ENCODE measurements at places on chromosomes 1 and 21.

GRCh38 chr1:226656201-226656600 is 82.9 kb downstream of the ITPKB start:
- no peak for DNase-seq

DNA sequence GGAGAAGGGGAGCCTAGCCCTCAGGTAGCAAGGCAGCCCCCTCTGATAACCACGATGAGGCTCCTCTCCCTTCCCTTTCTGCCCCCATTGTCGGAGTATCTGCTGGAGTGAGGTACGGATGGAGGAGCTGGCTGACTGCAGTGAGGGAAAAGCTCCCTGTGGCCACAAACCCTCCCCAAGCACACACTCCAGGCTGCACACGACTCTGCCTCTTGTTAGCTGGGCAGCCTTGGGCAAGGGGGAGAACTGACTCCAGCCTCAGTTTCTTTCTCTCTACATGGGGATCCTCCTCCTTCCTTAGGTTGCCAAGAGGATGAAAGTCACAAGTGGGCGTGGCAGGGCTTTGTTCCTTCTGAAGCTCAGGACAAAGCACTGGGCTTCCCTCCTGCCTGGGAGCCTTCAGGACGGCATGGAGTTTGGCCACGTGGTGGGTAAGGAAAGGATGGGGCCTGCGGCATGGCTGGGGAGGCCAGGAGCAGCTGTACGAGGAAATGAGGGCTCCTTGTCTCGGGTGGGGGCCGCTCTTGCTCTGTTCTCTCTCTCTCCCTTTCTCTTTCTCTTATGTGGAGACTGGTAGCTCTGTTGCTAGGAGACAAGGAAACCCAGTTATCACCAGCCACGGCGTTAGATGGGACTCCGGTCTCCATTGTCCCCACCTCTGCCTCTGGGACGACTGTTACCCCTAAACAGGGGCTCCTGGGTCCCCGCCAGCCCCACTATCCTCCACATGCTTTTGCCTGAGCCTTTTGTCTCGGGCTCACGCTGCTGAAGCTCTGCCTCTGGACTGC is 39.7 kb downstream of the LRP8 start:
- peak; percentile 86 for DNase-seq

DNA sequence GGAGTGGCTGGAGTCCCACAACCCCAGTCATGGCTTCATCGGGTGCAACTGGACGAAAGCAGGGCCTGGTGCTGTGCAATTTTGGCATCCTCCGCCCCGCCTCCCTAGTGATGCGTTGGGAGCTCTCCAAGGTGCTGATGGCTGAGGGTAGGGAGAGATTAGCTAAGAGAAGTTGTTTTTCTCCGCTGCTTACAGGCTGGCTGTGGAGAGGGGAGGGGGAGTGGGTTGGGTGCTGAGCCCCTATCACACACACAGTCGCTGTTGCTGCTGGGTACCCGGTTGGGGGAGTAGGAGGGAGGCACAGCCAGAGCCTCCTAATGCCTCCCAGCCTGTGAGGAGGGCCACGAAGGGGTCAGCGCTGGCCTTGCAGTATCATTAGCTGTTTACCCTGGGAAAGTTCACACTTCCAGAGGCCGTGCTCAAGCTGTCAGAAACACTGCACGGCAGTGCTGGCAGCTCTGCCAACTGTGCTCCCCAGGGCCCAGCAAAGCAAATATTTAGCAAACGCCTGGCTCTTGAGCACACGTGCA is 110.0 kb downstream of the GRIK3 start:
- DNase-seq = peak; percentile 85

GRCh38 chr1:22739648-22740385 is 29.2 kb downstream of the EPHB2 start:
- no peak for DNase-seq

DNA sequence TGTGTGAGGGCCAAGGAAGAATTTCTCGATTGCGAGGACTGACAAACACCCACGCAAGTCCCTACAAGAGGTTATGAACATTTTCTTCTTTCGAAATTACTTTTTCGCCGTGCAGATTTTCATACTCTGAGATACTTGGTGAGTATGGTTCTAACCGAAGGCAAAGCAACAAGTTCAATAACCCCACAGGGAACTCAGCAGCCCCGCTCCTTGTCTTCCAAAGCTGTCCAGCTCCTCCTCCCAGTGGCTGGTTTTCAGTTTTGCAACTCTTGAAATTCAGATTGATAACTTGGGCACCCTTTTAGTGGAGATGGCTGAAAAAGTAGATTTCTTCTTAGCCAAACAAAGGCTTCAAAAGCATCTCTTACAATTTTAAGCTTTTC is 154.4 kb downstream of the SETD4 start:
- no peak for DNase-seq

GRCh38 chr21:19171585-19171984 is 768.0 kb upstream of the TMPRSS15 start:
- DNase-seq = no peak

- DNase-seq = peak; percentile 67
Measured at GRCh38 chr1:234114648-234115307, 210.3 kb downstream of the SLC35F3 start.

DNA sequence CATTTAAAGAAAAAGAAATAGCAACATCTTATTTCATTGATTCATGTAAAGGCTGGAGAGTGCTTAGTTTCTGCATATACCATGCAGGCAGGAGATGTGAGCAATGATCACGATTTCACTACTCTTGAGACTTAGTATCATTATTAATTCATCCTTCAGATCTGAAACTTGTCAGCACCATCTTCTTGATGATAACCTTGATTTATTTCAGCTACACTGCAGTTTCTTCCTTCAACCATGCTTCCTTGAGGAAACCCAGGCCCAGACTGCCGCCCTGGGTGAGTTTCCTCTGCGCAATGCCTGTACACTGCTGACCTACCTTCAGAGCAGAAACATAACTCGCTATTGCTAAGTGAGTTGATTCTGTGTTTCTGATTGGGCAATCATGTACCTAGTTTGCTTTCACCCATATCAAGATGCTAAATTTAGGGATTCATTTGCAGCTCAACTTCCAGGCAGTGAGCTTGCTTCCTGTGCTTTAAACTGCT is 13.5 kb upstream of the BCL10 start:
- DNase-seq = no peak

DNA sequence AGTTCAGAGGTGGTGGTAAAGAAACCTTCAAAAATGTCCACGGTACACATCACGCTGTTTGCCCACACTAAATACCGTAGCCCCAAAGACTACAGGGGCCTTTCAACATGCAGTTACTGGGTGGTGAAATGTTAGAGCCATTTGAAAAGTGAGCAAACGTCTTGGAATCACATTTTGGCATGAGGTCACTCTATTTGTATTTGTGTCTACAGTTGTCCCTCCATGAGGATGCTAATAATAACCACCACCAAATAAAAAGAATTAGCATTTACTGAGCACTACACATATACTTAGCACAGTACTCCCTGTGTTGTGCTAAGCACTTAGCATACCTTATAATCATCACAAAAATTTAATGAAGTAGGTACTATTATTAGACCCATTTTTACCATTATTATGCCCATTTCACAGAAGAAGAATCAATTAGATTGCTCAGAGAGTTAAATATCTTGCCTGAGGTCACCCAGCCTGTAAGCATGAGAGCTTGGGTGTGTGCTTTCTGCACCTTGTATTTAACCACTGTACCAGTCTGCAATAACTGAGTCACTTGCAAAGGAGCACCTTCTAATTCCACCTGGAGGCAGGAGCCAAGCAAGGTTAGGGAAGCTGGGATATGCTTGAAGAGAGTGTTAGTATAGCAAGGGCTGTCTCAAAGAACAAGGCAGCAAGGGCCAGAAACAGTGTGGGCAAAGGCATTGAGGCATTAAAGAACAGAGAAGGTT is 57.4 kb downstream of the DNTTIP2 start:
- no peak for DNase-seq

GRCh38 chr1:94776474-94776873 is 43.7 kb upstream of the SLC44A3 start:
- no peak for DNase-seq

- no peak for DNase-seq
Measured at GRCh38 chr1:31787261-31787660, 23.1 kb upstream of the ADGRB2 start.

- DNase-seq = no peak
Measured at GRCh38 chr21:30561264-30561895, at the start of gene KRTAP19-7. KRTAP19-7 (minus strand) TSS chr21:30561314; CDS start chr21:30561289, 25 bp downstream.

GRCh38 chr1:209612646-209613399 is 29.3 kb downstream of the CAMK1G start:
- no peak for DNase-seq

DNA sequence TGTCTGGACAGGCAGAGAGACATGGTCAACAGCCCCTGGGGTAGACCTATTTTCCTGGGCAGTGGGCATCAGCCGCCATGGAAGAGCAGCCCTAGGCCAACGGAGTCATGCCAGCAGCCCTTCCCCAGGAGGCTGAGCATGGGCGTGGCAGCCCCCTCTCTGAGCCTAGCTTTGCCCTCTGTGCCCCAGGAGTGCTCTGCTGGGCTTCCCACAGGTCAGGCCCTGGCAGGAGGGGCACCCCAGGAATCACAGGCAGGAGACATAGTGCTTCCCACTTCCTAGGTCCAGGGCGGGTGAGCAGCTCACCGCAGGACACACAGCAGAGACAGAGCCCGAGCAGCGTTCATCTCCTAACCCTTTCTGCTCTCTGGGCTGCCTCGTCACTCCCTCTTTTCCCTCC is 132.8 kb downstream of the GLIS1 start:
- no peak for DNase-seq

GRCh38 chr1:200693327-200693726 is 23.6 kb upstream of the DDX59 start:
- DNase-seq = no peak

GRCh38 chr1:107940701-107941100 is 24.3 kb downstream of the VAV3 start:
- no peak for DNase-seq

DNA sequence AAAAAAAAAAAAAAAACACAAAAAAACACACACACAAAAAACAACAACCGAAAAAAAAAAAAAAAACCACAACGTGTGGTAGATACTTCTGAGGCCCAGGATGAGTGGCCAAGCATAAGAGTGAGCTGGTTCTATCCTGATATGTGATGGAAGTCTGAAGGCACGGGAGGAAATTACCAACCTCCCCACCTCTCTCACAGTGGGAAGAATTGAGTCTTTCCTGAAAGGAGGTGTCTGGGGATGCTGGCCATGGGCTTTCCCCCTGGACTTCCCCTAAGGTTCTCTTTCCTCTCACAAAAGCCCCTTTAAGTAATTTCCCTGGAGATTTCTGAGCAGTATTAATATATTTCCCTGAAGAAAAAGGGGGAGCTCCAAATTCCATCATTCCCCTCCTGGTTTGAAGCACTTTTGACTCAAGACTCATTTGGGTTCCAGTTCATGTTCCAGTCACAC is 5.2 kb downstream of the TMCC2 start:
- DNase-seq = no peak

DNA sequence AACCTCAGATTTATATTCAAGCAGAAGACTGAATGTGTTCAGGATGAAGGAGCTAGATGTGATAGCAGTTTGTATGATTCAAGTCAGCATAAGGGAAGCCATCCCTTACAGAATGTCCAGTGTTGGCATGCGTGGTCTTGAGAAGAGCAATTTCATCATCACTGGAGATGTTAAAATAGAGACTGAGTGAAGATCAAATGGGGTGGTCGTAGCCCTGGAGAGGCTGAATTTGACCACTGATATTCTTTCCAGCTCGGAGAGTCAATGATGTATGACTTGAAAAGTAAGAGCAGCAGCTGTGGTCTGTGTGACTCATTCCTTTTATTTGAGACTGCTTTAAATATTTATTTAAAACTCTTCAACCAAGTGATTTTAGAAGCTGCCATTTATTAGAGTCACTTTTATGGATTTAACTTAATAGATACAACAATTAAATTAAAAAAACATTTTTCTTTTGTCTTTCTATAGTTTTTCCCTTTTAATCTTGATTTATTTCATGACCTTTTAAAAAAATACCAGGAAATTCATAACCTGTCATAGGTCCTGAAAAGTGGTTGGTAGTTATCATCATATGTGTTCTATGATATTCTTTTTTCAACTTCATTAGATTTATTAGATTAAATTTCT is 15.5 kb downstream of the FMN2 start:
- no peak for DNase-seq

DNA sequence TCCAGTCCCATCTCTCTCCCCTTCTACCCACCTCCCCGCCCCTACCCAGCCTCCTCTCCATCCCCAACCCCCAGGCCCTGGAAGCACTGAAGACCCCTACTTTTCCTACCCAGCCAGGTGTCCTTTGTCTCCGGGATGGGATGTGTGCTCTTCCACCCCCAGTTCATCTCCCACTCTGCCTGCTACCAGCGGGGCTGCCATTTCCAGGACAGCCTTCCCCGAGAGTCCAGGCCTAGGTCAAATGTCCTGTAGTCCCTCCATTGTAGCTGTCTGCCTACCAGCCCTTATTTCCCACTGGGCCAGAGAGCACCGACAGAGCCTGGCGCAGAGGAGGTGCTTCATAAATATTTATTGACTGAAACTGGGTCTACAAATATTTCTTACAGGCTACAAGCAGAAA is 72.0 kb upstream of the TLR5 start:
- no peak for DNase-seq

DNA sequence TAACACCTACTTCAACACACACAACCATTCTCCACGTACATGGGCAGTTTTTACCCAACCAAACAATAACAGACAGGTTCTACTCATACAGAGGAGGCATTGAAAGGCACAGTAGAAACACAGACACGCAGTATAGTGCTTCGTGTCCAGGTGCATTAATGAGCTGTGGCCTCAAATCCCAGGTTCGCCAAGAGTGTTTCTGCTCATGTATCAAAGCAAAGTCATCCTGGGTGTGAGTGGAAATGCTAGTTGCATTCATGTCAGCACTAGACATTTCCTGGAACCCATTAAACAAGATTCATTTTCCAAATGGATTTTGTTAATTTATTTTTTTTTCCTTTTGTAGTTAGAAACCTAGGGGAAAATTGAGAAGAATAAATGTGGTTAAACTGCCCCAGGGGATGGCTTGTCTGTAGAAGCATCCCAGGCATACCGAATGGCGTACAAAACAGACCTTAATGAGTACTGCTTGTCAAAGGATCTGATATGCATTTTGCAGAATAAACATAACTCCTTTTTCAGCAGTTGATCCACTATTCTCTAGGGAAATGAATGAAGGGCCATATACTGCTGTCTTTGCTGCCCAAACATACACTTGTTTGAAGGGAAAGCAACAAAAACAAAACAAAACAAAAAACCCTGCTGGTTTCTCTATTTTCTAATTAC is 298.6 kb upstream of the ST6GALNAC5 start:
- no peak for DNase-seq

All from retina (tissue), 1 donor.